ENCODE measurements at places on chromosomes 2 and 18. TPM values are rescaled to one million over a fixed set of nuclear protein-coding genes. Genes with fewer than 3 reads are reported as not detected.

KRTCAP3 gene
- 1.4 TPM for polyA plus RNA-seq

MC5R gene
- polyA plus RNA-seq: not detected

CYB5A gene
- polyA plus RNA-seq: 62.0 TPM

ADAM23 gene
- 8.0 TPM for polyA plus RNA-seq

PLGLB1 gene
- 0.81 TPM for polyA plus RNA-seq

C2orf78 gene
- not detected for polyA plus RNA-seq

FMNL2 gene
- 26.1 TPM for polyA plus RNA-seq

SMCHD1 gene
- polyA plus RNA-seq: 19.0 TPM

HOXD4 gene
- 38.5 TPM for polyA plus RNA-seq

DSC2 gene
- 2.5 TPM for polyA plus RNA-seq

CD28 gene
- polyA plus RNA-seq: 0.08 TPM

TWIST2 gene
- 1.0 TPM for polyA plus RNA-seq

THAP4 gene
- 23.9 TPM for polyA plus RNA-seq

RAX gene
- polyA plus RNA-seq: not detected

CD8B2 gene
- polyA plus RNA-seq: not detected

CNNM3 gene
- 6.7 TPM for polyA plus RNA-seq

C2orf81 gene
- 4.5 TPM for polyA plus RNA-seq

ABCA12 gene
- polyA plus RNA-seq: not detected

COL6A3 gene
- 19.7 TPM for polyA plus RNA-seq

LRPPRC gene
- polyA plus RNA-seq: 24.6 TPM

TSPYL6 gene
- not detected for polyA plus RNA-seq

CEP68 gene
- polyA plus RNA-seq: 7.2 TPM

CSRNP3 gene
- polyA plus RNA-seq: 1.3 TPM

ABCG5 gene
- 0.03 TPM for polyA plus RNA-seq

GALR1 gene
- 0.27 TPM for polyA plus RNA-seq

TMEM17 gene
- polyA plus RNA-seq: 1.5 TPM

MGAT4A gene
- 5.9 TPM for polyA plus RNA-seq

SKA1 gene
- polyA plus RNA-seq: 0.40 TPM

CCDC142 gene
- polyA plus RNA-seq: 4.6 TPM

C2orf15 gene
- 0.88 TPM for polyA plus RNA-seq

RPRM gene
- polyA plus RNA-seq: 8.1 TPM
